ENCODE measurements at places on chromosomes 2 and 18.
A peak's percentile ranks its signal among the peaks of the same experiment; 100 is the strongest.

DNA sequence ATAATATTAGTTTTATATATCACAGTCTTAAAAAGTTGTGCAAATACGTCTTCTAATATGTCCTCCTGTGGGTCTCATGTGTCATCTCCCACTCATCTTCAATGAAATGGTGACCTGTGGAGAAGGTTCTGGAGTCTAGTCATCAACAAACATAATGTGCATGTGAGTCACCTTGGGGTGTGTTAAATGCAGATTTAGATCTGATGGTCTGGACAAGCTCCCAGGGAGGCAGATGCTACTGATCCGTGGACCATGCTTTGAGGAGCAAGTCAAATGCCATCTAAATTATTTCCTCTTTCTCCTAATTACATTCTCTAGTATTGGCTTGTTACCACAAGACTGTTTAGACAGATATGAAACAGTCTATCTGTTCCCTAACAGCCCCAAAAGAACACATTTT, 210.9 kb downstream of the CD226 start:
- DNase-seq: no peak

DNA sequence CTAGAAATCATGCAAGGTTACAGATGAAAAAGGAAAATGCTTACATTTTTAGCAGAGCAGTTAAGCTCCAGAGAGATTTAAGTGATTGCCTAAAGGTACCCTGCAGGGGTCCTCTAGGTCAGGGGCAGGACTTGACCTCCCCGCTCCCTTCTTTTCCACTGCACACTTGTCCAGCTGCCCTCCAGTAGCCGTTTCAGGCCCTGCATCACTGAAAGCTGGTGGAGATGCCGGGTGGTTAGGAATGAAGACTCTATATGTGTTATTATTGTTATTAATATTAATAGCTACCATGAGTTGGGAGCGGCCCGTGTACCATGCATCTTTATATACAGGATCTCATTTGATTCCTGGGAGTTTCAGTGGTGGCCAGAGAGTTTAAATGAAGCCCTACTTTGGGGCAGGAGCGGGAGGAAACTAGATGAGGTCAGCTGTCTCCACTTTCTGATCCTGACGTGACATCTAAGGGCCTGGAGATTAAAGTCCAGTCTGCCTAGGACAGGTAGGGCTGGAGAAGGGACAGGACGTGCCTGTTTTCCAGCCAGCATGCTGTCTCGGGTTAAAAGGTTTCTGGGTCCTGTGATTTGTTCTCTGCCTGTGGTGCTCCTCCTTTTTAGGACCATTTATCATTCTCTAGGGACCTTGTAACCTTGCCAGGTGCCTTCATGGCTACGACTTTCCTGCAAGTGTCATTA, 2.1 kb downstream of the TMEM37 start:
- no peak for DNase-seq

- DNase-seq: no peak
These were observed 345.2 kb upstream of the RND3 start for GRCh38 chr2:150832686-150833085.

- DNase-seq: no peak
These were observed 29.1 kb downstream of the HPCAL1 start for GRCh38 chr2:10331702-10332401.

- no peak for DNase-seq
These were observed 2.8 kb downstream of the NYAP2 start for GRCh38 chr2:225402210-225402776.

- no peak for DNase-seq
These were observed 94.7 kb downstream of the COL6A3 start for GRCh38 chr2:237319086-237319820.

DNA sequence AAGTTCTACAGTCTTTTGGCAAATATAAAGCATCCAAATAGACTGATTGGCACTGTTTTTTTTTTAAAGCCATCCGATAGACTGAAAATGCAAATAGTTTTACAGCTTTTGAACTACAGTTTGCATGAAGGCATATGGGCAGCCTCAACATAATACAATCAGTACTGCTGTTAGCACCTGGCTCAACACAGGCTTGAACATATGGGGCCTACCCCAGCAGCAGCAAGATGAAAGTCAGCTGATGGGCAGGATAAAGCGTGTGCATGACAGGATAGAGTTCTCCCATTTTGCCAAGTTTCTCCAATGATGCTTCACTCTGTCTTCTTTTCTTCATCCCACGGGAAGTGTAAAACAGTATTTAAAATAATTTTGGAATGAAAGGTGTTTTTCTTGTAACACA, 1.3 kb upstream of the AKAIN1 start:
- DNase-seq: no peak

- DNase-seq: no peak
These were observed 237.6 kb downstream of the DYSF start for GRCh38 chr2:71690876-71691475.

- no peak for DNase-seq
These were observed 161.5 kb downstream of the WDR7 start for GRCh38 chr18:56812674-56813073.

DNA sequence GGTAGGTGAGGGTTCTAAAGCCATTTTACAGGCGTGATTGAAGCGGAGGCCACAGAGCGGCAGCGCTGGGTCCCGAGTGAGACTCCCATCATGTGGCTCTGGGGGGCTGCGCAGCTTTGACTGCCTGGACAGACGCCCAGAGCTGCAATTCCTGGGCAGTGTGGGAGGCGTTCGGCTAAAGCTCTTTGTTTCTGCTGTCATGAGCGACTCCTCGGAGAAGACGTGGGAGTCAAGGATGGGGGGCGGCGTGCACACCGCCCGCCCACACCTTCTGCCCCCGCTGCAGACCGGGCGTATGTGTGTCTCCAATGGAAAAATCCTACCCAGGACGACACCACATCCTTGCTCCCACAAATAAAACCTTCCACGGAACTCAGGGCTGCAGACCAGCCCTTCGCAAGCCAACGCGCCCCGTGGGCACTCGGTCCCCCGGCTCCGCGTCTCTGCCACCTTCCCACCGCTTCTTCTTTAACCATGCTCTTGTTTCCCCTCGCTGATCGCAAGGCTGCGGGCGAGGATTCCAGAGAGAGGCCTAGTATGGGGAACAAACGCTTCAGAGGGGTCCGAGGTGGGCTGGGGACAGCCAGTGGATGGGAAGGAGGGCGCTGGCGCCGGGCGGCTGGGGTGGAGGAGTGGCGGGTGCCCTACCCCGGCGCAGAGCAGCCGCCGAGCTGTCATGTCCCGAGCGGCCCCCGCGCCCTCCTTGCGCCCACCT, 680 bp upstream of the LBH start:
- peak; percentile 78 for DNase-seq

GRCh38 chr2:129896226-129897100, 83.0 kb upstream of the RAB6C start:
- no peak for DNase-seq

DNA sequence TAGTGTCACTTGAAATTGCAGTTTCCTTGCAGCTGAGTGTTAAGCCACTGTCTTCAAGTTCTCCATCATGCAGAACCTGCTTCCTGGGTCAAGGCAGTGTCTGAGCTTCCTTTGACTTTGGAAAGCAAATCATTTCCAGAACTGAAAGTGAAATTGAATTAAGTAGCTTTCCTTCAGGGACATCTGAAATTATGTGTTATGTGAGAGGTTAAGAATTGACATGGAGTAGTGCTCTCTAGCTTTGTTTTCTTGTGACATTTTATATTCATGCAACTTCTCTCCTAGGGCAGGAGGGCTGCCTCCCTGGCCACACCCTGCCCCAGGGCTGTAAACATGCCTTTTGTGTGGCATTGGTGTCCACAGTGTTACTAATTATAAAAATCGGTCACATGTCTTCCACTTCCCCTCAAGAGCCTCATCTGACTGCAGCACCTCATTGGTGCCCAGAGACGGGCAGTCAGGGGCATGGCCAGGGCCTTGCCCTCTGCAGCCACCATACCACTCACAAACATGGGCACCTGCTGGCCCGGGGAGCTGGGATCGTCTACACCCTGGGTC, 14.4 kb downstream of the RAB12 start:
- DNase-seq: no peak

DNA sequence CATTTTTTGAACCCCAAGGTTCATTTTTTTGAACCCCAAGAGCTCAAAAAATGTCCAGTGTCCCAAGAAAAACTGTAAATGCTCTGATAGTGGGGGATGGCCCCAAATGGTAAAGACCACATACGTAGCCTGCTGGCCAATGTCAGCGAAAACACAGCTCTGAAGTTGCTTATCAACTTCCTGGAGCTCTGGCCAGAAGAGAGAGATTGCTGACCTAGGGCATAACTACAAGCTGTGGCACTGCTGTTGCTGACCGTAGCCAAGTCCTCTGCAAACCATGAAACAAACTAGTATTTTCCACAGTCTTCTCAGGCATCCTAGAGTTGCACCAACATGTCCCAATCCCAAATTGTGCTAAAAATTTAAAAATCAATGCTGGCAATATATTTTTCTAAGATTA, 50.9 kb downstream of the REEP1 start:
- no peak for DNase-seq

GRCh38 chr2:169258045-169258601, 104.2 kb downstream of the LRP2 start:
- DNase-seq: no peak

GRCh38 chr2:216086207-216086893, 4.6 kb downstream of the TMEM169 start:
- DNase-seq: no peak
